ENCODE measurements at places on chromosomes 1 and 21. TPM values are rescaled to one million over a fixed set of nuclear protein-coding genes. Genes with fewer than 3 reads are reported as not detected.

Gene TRIM67
- total RNA-seq, result not detected

Gene AADACL4
- not detected for total RNA-seq

Gene OPTC
- not detected for total RNA-seq

Gene OR2L5
- total RNA-seq, result not detected

Gene MCOLN2
- total RNA-seq, result 9.6 TPM

Gene CA14
- not detected for total RNA-seq

Gene ATP6V0B
- total RNA-seq, result 118 TPM

- H3K36me3 ChIP-seq, result no peaks in the 10 kb centered on the region
- peaks cover 68% of the 10 kb centered on the region for H3K4me1 ChIP-seq
- peak; percentile 74 for DNase-seq
- H3K27ac ChIP-seq, result peak overlapping the region; percentile 95
- H3K4me3 ChIP-seq, result peak overlapping the region; percentile 88
These were observed 2.1 kb downstream of the ARHGEF2 start for GRCh38 chr1:155976062-155976912.

GRCh38 chr1:182244451-182244850 is 147.1 kb downstream of the GLUL start:
- no peaks in the 10 kb centered on the region for H3K27me3 ChIP-seq
- no peaks in the 10 kb centered on the region for H3K4me1 ChIP-seq
- H3K36me3 ChIP-seq, result no peaks in the 10 kb centered on the region
- DNase-seq, result no peak

GRCh38 chr1:82978461-82979324 is 1020.2 kb downstream of the TTLL7 start:
- no peak overlapping the region for H3K27ac ChIP-seq
- H3K27me3 ChIP-seq, result no peaks in the 10 kb centered on the region
- no peaks in the 10 kb centered on the region for H3K36me3 ChIP-seq
- DNase-seq, result no peak

DNA sequence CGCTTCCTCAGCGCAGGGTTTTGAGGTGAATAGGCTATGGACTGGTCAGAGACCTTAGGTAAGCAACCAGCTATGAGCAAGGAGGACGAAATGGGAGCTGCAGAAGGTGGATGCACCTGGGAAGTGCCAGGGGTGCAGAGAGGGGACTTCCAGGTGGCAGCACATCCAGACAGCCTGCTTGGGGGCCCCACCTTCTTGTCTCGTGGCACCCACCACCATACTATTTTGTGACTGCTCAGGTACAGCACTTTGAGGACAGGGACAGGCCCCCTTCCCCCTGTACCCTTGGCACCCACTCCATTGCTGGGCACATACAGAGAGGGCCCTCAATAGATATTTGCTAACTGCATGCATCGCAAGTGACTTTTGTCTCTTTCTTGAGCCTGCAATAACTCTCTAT is 777 bp upstream of the KISS1 start:
- H3K36me3 ChIP-seq, result no peaks in the 10 kb centered on the region
- no peak for DNase-seq
- H3K4me1 ChIP-seq, result no peaks in the 10 kb centered on the region
- no peaks in the 10 kb centered on the region for H3K27me3 ChIP-seq
- H3K27ac ChIP-seq, result no peak overlapping the region

DNA sequence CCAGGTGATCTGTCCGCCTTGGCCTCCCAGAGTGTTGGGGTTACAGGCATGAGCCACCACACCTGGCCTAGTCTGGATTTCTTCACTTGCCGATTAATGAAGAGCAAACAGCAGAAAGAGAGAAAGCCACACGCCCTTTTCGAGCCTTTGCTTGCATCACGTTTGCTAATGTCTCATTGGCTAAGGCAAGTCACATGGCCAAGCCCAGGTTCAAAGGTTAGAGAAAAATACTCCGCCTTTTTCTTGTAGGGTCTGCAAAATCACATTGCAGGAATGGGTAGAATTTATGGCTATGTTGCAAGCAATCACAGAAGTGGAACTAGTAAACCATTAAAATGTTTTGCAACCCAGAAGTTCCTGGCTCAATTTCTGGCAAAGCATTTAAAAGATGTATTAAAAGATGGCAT is 26.8 kb upstream of the BACH1 start:
- no peaks in the 10 kb centered on the region for H3K27me3 ChIP-seq
- H3K4me1 ChIP-seq, result no peaks in the 10 kb centered on the region
- H3K27ac ChIP-seq, result no peak overlapping the region
- DNase-seq, result no peak
- H3K36me3 ChIP-seq, result no peaks in the 10 kb centered on the region

DNA sequence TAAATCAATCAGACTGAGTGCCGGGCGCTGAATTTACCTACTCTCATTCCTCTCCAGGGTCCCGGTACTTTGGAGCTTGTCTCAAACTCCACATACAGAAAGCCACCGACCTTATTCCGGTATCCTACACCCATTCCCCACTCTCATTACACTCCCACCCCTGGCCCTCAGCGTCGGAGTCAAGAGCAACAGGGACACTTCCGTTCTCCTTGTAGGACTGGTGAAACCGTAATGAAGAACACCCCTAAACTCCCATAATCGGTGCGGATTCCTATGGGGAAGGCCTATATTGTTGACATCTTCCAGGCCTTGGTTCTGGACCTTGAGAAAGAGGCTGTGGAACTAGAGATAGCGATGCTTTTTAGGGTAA is 798 bp downstream of the ZBED6 start:
- H3K36me3 ChIP-seq, result no peaks in the 10 kb centered on the region
- H3K4me1 ChIP-seq, result peaks cover 35% of the 10 kb centered on the region
- H3K27me3 ChIP-seq, result no peaks in the 10 kb centered on the region
- peak; percentile 31 for DNase-seq
- H3K4me3 ChIP-seq, result peak overlapping the region; percentile 74

DNA sequence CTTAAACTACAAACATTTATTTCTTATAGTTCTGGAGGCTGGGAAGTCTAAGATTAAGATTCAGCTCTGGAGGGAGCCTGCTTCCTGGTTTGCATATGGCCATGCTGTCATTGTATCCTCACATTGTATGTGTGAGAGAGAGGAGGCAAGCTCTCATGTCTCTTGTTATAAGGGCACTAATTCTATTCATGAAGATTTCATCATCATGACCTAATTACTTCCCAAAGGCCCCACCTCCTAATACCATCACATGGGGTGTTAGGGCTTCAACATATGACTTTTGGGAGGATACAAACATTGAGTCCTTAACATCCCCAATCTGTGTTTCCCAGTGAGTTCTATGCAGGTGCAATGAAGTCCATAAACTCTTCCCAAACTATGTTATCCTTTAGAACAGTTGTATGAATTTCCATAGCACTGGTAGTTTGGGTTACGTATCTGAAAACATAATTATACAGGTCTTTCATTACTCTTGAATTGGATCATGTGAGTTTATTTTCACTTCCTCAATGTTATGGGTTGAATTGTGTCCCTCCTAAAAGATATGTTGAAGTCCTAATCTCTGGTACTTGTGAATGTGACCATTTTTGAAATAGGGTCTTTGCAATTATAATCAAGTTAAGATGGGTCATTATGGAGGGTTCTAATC is 124.2 kb downstream of the RUNX1 start:
- H3K27me3 ChIP-seq, result no peaks in the 10 kb centered on the region
- H3K4me3 ChIP-seq, result no peak overlapping the region
- H3K27ac ChIP-seq, result no peak overlapping the region
- peaks cover 9% of the 10 kb centered on the region for H3K4me1 ChIP-seq

DNA sequence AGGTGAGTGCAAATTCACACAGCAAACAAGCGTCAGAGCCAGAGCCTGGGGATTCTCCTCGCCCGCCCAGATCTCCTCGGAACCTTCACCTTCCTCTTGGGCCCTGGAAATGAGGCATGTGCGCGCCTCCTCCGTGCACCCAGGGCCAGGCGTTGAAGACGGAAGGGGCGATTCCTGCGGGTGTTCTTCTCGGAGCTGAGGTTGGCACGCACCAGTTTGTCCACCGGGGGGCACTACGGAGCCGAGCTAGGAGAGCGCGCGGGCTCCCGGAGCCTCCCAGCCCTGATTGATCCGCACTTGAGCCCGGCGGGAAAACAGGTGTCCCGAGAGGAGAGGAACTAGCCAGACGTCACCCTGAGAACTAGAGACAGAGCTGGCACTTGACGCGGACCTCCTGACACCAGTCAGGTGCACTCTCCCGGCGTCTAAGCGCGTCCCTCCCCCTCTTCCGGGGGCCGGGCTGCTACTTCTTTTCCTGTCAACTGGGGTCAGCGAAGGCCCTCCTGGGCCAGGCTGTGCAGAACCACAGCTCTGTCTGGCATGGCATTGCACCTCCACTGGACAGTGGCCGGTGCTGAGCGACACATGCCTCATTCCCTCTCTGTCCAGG is 18.3 kb upstream of the SERINC2 start:
- no peak overlapping the region for H3K4me3 ChIP-seq
- H3K27ac ChIP-seq, result no peak overlapping the region
- no peaks in the 10 kb centered on the region for H3K36me3 ChIP-seq
- DNase-seq, result peak; percentile 65
- peaks cover 6% of the 10 kb centered on the region for H3K27me3 ChIP-seq

DNA sequence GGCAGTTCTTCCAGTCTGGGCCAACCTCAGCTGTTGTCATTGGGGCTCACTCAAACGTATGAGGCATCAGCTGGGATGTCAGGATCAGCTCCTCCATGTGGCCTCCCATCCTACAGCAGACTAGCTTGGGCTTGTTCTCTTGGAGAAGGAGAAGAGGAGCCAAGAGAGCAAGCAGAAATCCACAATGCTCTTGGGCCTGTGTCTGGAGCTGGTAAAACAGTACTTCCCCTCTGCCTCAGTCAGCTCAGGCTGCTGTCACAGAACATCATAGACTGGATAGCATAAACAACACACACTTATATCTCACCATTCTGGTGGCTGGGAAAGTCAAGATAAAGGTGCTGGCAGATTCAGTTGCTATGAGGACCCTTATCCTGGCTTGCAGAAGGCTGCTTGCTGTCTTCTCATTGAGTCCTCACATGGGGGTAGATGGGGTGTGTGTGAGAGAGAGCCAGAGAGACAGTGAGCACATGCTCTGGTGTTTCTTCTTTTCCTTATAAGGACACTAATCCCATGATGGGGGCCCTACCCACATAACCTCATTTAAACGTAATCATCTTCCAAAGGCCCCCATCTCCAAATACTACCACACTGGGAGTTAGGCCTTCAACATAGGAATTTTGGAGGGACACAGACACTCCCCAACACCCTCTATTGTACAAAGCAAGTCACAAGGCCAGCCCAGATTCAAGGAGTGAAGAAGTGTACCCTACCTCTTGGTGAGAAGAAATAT is 16.3 kb upstream of the DNAJC6 start:
- no peaks in the 10 kb centered on the region for H3K4me1 ChIP-seq
- DNase-seq, result no peak
- H3K36me3 ChIP-seq, result no peaks in the 10 kb centered on the region

GRCh38 chr1:168963601-168964000 is 142.9 kb upstream of the ATP1B1 start:
- H3K27me3 ChIP-seq, result no peaks in the 10 kb centered on the region
- no peak overlapping the region for H3K4me3 ChIP-seq
- no peak overlapping the region for H3K27ac ChIP-seq
- no peaks in the 10 kb centered on the region for H3K36me3 ChIP-seq
- no peak for DNase-seq

DNA sequence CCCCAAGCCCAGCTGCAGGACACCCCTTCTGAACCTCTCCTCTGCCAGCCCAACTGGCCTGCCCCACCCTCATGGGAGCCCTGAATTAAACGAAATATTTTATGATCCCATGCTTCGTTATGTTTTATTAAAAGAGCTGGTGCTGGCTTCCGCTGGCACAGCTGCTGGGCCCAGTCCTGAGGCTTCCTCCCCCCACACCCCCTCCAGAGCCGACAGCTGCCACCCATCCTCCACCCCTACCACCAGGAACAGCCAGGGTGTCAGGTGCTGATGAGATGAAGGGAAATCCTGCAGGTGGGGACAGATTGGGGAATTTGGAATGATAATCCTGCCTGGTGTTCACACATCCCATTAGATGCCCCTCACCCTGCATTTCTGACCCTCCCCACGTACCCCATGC is 19.0 kb downstream of the IGSF21 start:
- no peak overlapping the region for H3K4me3 ChIP-seq
- H3K4me1 ChIP-seq, result no peaks in the 10 kb centered on the region
- no peak overlapping the region for H3K27ac ChIP-seq

DNA sequence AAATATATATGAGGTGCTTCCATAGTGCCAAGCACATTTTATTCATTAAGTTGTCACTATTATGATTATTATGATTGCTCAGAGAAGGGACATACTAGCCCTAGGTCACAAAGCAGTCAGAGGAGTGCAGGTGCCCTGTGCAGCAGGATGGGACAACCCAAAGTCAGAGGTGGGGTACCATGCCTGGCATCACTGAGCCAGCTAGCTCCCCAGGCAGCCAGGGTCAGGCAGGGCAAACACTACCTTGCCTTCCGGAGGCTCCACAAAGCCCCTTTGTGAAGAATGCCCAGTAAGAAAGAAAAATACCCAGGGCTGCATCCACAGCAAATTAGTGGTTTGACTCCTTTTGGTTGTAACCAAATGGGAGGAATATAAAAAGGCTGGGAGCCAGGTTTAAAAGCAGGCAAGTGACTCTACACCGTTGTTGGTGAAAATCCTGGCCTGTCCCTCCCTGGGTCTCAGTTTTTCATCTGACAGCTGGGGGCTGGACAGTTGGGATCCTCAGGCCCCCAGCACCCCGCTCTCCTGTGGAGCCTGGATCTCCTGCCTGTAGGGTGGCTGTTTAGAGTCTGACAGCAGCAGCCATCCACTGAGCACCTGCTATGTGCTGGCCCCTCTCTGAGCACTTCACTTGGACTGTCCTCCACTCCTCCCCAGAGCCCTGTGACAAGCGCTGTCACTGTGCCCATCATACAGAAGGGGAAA is 98.8 kb downstream of the GLIS1 start:
- peaks cover 10% of the 10 kb centered on the region for H3K27me3 ChIP-seq
- H3K4me1 ChIP-seq, result no peaks in the 10 kb centered on the region
- no peak overlapping the region for H3K27ac ChIP-seq
- no peak for DNase-seq
- no peaks in the 10 kb centered on the region for H3K36me3 ChIP-seq
- no peak overlapping the region for H3K4me3 ChIP-seq

DNA sequence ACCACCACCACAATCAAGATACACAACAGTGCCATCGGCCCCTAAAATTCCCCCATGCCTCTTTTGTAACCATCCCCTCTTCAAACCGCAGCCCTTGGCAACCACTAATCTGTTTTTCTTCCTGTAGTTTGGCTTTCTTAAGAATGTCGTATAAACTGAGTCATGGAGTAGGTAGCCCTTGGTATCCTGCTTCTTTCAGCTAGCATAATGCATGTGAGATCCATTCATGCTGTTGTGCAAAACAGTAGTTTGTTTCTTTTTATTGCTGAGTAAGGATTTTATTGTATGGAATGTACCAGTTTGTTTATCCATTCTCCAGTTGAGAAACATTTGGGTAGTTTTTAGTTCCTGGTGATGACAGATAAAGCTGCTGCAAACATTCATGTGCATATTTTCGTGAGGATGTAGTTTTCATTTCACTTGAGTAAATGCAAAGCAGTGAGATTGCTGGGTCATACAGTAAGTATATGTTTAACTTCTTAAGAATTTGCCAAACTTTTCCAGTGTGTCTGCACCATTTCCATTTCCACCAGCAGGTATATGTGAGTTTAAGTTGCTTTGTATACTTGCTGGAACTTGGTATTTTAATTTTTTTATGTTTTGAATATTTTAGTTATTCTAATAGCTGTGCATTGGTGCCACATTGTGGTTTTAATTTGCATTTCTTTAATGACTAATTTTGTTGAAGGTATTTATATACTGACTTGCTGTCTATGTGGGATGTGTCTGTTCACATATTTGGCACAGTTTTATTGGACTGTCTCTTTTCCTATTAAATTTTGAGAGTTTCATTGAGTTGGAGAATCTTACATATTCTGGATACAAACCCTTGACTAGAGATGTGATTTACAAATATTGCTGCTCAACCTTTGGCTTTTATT is 148.4 kb upstream of the MAP1LC3C start:
- DNase-seq, result no peak
- no peaks in the 10 kb centered on the region for H3K36me3 ChIP-seq
- H3K4me3 ChIP-seq, result no peak overlapping the region
- no peaks in the 10 kb centered on the region for H3K4me1 ChIP-seq
- H3K27me3 ChIP-seq, result no peaks in the 10 kb centered on the region
